ENCODE measurements at places on chromosomes 2 and 18.

GRCh38 chr2:189302274-189302948 is 122.8 kb upstream of the COL5A2 start:
- DNase-seq, result no peak

DNA sequence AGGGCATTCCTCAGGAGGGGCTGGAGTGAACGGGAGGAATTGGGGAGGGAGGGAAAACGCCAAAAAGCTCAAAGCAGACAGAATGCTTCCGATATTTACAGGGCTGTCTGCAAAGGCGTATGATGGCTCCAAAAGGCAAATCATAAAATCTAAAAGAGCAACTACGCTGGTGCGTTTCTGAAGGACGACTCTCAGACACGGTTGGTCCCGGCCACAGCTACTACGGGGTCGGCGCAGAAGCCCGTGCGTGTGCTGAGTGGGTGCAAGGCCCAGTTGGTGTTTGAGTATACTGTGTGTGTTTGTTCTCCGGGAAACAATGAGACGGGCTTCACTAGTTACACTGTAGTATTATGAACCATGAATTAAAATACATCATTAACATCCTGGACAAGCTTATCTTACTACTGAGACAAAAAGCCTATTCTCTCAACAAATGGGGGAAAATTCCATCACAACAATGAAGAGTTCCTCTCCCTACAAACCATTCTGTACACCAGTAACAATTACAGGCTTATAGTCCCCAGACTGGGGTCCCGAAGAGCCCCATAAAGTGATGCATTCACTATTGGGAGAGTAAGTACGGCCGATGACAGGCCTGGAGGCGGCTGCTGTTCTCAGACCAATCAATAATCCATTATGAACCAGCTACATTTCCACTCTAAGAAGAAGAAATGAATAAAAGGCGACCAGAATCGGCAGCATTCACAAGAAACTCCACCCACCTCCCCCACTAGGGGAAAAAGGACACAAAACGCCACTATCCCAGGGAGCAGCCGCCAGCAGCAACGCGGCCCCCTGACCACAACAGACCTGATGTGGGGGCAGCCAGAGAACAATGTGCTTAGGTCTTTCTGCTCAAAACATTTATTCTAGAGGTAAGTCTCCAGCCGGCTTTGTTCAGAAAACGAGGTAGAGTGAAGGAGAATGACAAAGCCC is 43.4 kb downstream of the ZNF516 start:
- no peak for DNase-seq

GRCh38 chr18:36415625-36416024 is 118.1 kb downstream of the FHOD3 start:
- DNase-seq, result no peak

DNA sequence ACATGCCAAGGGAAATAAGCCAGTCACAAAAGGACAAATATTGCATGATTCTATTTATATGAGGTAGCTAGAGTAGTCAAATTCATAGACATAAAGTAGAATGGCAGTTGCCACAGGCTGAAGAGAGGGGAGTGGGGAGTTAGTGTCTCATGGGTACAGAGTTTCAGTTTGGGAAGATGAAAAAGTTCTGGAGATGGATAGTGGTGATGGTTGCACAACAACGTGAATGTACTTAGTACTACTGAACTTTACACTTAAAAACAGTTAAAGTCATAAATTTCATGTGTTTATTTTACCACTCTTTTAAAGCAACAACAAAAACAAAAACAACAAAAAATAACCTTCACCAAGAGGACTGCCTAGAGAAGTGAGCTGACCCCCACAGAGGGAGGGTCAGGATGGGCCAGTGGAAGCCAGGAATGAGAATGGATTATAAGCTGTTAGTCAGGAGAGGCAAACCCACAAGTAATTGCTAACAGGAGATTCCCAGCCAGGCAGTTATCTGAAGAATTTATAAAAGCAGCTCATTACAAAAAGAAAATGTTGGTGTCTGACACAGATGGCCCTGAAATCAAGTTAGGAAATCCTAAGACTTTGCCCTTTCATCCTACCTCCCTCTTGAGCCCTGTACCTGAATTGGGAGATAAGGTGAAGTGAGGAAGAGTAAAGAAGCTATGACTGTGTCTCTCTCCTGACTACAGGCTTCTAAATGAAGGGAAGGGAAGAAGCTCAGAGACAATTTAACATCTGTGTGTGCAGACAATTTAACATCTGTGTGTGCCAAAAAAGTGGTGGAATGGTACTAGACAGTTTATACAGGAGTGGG is 263.4 kb downstream of the PDE11A start:
- DNase-seq, result no peak

GRCh38 chr2:239725551-239725890 is 299.6 kb downstream of the NDUFA10 start:
- DNase-seq, result no peak

DNA sequence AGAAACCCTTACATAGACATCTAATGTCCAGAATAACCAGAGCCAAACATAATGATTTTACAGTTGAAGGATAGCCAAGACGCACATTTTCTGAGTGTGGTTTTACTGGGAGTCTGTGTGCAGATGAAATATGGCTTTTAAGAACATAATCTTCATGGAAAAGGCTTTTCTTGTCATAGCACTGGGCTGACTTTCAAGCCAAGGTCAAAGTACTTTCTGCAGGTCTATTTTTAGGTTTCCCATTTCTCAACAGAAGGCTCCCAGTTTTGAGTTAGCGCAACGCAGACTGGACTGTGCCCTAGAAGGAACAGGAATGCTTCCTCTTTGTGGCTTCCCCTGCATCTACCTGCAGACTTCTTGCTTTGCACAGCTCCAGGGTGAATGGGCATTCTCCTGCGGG is 92.3 kb upstream of the UPP2 start:
- DNase-seq, result no peak

GRCh38 chr2:38598991-38599295 is 3.8 kb downstream of the HNRNPLL start:
- no peak for DNase-seq

DNA sequence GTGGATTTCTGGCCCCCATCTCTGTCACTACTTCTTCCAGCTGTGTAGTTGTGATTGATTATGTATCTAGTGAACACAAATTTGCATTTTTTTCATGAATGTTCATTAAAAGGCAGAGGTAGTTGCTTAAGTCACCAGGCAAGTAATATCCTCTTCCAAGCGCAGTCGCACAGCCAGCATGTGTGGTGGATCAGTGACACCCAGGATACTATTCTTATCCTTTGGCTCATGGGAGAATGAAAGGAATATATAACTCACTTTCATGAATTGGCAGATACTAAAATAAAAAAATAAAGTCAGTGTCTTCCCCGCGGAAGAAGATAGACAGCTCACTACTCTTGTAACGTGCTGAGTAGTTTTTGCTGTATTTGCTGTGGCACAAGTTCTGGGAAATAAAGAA is 387.8 kb downstream of the CDH7 start:
- no peak for DNase-seq

GRCh38 chr2:109185821-109186570 is 57.0 kb downstream of the SH3RF3 start:
- DNase-seq, result no peak

- no peak for DNase-seq
Measured at GRCh38 chr18:36130039-36130831, 536 bp downstream of the ELP2 start.

- no peak for DNase-seq
Measured at GRCh38 chr2:49940626-49941025, 786.3 kb upstream of the FSHR start.

DNA sequence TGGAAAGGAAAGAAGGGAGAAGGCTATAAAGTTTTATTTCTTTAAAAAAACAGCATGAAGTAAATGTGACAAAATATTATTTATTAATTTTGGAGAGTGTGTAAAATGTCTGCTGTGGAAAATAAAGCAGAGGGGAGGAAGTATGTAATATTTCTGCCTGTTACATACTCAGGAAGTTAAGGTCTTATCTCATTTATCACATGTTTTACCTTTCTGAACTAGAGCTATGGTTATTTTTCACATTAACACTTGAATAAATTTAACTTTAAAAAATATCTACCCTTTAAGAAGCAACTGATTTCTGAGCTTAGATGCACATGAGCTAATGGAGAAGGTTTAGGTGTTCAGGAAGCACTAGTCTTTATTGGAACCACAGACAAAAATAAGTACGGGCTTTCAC is 148.3 kb downstream of the GRB14 start:
- DNase-seq, result no peak

- DNase-seq, result no peak
Measured at GRCh38 chr2:4715065-4715464, 977.1 kb upstream of the SOX11 start.

DNA sequence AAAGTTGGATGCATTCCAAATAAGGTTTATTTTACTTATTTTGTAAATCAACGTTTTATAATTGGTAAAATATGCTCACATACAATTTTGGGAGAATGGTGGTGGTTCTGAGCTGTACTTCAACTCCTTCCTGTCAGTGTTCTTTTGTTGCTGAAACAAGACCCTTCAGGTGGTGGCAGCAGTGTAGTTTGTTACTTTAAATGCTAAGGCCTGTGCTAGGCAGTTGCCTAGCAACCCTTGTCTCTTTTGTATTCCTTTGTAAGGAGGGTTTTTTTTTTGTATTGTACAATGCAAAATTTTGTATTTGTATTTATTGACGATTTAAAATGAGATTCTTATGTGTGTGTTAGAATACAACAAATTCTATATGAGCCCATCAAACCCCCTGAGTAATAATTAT is 166.0 kb upstream of the FAM98A start:
- DNase-seq, result no peak

DNA sequence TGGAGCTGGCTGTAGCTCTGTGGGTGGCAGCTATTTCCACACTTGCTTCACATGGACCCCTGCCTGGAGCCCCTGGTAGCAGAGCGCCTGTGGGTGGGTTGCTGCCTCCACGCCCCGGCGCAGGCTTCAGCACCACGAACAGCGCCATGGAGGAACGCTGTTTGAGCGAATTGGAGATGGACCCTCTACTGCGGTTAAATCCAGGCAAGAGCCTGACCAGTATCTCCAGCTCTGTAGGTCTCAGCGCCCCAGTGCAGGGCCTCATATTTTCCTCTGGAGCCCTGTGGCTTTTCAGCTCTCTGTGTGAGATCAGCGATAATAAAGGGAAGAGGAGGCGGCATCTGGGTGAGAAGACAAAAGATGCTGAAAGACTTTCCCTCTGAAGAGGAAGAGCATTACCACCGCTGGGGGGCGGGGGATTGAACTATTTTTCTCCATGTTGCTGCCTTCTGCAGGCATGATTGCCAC is 12.0 kb downstream of the ONECUT2 start:
- no peak for DNase-seq

GRCh38 chr2:72936660-72937355 is 19.5 kb downstream of the EMX1 start:
- DNase-seq, result no peak

DNA sequence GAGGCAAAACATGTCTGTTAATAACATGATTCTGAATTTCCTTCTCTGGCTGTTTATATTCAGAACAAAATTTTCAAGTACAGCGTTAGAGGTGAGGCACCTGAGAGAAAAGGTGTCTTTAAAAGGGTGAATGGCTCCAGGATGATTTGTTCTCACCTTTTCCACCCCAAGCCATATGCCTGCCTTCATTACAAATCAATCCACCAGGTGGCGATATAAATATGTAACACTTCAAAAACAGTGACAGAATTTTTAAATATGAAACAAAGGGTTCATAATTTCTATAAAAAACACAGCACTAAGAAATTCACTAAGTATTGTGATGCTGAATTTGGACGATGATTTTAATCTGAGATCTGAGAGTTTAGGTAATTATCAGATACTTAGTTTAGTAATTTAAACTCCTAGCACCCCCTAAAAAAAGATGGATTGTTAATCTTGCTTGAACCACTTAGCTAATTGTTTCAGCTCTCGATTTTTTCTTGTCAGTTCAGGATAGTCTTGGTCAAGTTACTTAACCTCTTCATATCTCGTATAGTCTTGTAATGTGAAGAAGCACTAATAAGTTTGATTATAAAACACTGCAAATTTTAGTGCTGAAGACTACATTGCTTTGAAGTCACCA is 528.8 kb downstream of the CPS1 start:
- DNase-seq, result no peak

DNA sequence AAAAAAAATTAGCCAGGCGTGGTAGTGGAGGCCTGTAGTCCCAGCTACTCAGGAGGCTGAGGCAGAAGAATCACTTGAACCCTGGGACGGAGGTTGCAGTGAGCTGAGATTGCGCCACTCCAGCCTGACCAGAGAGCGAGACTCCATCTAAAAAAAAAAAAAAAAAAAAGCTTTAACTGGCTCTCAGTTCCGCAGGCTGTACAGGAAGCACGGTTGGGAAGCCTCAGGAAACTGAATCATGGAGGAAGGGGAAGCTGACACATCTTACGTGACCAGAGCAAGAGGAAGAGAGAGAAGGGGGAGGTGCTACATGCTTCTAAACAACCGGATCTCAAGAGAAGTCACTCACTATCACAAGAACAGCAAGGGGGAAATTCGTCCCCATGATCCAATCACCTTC is 505.6 kb upstream of the SLC8A1 start:
- no peak for DNase-seq

DNA sequence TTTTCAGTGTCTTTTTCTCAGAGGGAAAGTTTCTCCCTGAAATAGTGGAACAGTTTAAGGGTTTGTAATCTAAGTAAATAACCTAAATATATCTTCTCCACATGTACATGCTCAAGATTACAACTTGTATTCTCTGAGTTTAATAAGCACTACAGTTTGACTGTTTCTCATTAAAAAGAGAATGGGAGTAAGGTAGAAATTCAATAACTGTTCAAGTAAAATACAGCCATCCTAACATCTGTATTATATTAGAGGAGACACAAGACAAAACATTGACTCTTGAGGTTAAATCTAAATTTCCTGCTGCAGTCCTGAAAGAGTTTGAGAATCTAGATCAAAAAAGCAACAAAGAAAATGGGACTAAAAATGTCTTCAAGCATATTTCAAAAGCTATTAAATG is 73.0 kb upstream of the ZNF397 start:
- no peak for DNase-seq

Measured in stimulated activated CD8-positive, alpha-beta memory T cell treated with anti-CD3 and anti-CD28 coated beads, Interleukin-4, amount 100 ng/mL, for 4 hours (primary cell).